Fibroblast of mammary gland (primary cell): ENCODE measurements at places on chromosomes 1 and 21.

GRCh38 chr1:67948151-67949080 is 102.0 kb downstream of the DIRAS3 start:
- DNase-seq: peak; percentile 92

DNA sequence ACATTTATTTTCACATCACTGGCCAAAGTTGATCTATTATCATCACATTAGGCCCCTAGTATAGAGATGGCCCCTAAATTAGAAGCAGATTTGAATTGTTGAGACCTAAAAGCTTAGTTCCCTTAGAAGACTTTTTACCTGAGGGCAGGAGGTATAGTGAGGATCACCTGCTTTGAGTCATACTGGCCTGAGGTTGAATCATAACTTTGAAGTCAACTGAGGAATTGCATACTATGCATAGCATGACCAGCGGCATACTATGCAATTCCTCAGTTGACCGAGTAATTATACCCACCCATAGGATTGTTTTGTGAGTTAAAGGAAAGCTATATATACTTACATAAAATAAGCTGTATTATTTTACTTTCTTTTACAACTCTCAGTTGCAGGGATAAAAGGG is 50.3 kb upstream of the DPH5 start:
- DNase-seq: no peak

- DNase-seq: no peak
Observed at GRCh38 chr21:44301141-44301540, 1.3 kb downstream of the PFKL start.

DNA sequence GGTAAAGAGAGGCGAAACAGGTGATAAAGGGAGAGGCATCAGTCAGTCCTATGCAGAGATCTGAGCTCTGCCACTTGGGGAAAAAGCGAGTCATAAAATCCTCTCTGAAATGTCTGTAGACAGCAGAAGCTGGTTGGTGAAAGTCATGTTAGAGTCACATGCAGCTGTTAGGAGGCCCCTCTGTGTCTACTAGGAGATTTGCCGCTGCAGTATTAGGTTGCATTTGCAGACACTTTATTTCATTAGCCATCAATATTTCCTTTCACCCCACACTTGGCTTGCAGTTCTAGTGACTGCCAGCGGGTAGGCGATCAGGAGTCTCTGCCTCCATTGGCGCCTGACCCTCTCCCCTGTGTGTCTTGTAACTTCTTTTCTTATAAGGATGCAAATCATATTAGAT is 16.2 kb downstream of the ATP1A4 start:
- DNase-seq: no peak

DNA sequence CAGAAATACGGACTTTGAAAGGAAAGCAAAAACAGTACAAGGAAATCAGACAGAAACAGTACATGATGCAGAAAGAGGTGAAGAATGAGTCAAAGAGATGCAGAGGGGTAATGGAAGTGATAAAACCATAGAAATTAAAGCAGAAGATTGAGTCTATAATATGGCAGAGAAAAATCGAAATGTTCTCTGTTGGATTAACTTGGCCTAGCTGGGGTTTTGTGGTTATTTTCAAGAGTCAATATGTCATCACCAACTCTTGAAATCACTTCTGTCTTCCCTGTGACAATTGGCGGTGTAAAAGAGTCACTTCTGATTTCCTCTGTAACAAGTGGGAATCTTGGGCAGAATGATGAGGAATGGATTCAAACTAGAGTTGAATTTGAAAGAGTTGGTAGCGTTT is 7.4 kb downstream of the YTHDF2 start:
- no peak for DNase-seq

DNA sequence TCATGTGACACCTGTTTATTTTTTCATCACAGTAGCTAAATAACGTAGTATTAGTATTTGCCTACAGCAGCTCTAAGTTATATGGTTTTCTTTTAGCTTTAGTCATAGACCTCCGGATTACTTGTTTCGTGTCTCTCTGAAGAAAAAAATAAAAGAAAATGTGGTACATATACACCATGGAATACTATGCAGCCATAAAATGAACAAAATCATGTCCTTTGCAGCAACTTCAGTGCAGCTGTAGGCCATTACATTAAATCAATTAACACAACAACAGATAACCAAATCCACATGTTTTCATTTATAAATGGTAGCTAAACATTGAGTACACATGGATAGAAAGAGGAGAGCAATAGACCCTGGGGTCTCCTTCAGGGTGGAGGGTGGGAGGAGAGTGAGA is 142.7 kb downstream of the MAGI3 start:
- DNase-seq: no peak

DNA sequence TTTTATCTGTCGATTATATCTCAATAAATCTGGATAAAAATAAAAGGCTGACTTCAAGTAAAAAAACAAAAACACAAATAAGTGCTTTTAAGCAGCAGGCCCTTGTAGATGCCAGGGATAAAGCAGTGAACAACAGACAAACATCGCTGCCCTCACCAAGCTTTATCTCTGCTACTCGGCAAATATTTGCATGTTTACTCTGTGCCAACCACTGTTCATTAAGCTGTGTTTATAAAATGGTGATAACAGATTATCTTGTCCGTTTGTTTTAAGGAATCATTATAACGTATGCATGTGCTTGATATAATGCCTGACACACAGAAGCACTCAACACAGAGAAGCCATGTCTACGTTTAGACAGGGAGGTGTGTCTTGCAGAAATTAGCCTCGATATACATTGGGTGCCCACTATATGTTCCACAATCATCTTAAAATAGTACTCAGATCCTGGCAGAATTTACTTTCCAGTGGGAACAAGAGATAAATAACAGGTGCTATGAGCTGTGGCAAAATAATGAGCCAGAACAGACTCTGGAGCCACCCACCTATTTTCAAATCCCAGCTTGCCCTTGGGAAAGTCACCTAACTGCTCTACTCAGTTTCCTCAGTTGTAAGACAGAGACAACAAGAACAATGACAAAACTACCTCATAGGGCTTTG is 47.2 kb downstream of the TRIT1 start:
- no peak for DNase-seq

GRCh38 chr1:174940646-174941175 is 59.0 kb upstream of the CACYBP start:
- no peak for DNase-seq

DNA sequence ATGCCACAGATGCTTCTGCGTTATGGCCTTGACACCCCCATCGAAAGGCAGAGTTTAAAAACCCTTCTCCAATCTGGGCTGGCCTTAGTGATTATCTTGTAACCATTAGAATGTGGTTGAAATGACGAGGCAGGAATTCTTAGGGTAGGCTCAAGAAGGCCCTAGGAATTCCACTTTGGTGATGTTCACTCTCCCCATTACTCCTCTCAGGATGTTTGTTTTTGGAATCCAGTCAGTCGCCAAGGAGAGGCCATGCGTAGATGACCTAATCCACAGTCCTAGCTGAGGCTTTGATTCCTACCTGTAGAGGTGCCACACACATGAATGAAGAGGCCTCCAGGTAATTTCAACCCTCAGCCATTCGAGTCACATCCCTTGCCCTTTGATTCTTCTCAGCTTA is 318.2 kb downstream of the NEGR1 start:
- no peak for DNase-seq

GRCh38 chr1:244090645-244091044 is 39.6 kb downstream of the ZBTB18 start:
- no peak for DNase-seq

DNA sequence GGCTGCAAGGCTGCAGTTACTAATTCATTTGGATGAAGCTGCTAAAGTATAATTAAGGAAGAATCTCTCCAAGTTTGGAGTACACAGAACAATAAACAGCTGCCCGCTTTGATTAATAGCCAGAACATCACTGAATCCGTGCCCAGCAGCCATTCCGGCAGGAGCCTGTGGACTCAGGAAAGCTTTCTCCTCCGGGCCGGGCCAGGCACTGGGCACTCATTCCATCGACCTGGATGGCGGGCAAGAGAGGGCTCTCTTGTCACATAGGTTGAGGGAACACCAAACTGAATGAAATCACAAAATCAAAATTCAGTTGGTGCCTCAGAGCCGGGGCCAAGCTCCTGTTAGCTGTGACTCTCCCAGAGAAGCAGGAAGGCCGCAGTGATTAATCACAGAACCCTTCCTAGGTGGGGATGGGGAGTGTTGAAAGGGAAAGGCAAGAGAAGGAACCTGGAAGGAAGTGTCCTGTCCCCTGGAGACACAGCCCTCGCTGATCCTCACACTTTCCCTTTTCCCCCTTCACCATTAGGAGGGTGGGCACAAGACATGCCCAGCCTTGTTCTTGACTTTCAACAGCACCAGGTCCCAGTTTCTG is 306.7 kb downstream of the NPHP4 start:
- DNase-seq: no peak
